ENCODE measurements at places on chromosomes 2 and 18.

GRCh38 chr2:222037211-222037610 lies 261.6 kb downstream of the PAX3 start:
- DNase-seq: no peak

GRCh38 chr2:222526480-222527277 lies 102.3 kb downstream of the SGPP2 start:
- no peak for DNase-seq

DNA sequence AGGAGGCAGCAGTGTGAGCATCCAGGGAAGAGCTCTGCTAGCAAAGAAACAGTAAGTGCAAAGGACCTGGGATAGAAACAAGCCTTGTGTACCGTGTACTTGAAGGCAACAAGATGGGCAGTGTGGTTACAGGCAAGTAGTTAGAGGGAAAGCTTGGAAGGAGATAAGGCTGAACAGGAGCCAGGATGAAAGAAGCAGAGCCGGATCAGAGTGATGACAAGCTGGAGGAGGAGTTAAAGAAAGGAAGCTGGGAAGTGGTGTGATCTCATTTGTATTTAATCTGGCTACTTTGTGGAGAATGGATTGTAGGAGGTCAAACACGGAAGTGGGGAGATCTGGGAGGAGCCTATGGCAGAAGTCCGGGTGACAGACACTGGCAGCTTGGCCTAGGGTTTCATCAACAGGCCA lies 44.7 kb upstream of the VPS54 start:
- DNase-seq: no peak

- no peak for DNase-seq
Measured at GRCh38 chr2:127043367-127044164, 63.4 kb downstream of the BIN1 start.

DNA sequence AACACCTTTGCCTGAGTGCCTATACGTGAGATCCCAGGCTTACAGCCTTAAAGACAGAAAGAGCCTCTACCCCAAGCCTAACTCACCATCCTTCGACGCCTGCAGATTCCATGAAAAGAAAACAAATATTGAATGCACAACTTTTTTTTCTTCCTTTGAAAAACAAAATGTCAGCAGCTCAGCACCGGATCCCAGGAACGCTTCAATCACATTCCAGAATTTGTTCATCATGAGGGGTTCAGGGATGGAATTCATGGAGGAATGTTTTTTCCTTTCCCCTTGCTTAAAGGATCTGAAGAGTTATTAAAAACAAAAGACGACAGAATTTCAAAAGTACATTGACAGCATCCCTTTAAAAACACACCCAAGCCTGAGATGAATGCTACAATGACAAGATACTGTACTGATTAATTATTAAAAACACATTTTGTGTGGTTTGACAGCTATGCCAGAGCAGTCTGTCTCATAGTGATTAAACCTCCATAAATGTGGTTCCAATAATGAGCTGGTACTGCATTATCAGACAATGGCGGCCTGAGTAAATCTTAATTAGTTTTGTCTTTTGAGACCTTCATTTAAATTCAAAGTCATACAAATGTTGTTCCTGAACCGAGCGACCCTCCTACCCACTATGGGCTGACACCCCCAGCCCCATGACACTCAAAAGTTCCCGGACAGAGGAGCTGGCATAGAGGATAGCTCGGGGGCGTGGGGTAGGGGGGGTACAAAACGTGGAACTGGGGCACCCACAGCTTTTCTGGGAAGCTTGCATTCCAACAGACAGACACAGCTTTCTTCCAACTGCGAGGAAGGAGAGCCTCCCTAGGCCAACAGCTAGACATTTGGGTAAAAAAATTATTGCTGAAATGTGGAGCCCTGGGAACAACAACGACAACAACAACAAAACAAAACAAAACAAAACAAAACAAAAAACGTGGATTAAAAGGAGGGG lies 227.5 kb downstream of the TTC32 start:
- no peak for DNase-seq

GRCh38 chr18:59460072-59460420 lies 101.0 kb upstream of the LMAN1 start:
- DNase-seq: no peak

GRCh38 chr2:186977433-186978045 lies 128.6 kb upstream of the ZSWIM2 start:
- DNase-seq: no peak

DNA sequence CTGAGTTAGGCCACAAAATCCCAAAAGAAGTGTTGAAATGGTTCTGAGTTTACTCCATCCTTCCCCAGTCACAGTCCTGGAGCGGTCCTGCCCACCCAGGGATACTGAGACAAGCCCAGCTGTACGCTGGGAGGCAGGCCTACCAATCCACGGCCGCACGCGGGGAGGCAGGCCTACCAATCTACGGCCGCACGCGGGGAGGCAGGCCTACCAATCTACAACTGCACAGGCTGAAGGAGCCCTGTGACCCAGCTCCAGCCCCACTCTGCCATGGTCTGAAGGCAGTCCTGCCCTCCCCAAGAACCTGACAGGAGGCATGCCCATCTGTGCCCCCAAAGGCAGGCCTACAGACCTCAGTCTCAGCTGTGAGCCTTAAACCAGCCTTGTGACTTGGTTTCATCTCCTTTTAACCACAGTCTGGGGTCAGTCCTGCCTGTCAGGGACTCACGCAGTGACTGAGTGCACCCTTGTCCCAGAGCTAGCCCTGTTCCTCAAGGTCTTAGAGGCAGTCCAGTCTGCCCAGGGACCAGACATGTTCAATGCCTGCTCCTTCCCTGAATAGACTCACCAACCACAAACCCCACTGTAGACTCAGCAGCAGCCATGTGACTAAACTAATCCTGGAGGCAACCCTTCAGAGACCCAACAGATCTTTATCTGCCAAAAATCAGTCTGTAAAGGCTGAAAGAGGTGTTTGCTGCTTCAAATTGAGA lies 36.8 kb downstream of the GPC1 start:
- DNase-seq: no peak

DNA sequence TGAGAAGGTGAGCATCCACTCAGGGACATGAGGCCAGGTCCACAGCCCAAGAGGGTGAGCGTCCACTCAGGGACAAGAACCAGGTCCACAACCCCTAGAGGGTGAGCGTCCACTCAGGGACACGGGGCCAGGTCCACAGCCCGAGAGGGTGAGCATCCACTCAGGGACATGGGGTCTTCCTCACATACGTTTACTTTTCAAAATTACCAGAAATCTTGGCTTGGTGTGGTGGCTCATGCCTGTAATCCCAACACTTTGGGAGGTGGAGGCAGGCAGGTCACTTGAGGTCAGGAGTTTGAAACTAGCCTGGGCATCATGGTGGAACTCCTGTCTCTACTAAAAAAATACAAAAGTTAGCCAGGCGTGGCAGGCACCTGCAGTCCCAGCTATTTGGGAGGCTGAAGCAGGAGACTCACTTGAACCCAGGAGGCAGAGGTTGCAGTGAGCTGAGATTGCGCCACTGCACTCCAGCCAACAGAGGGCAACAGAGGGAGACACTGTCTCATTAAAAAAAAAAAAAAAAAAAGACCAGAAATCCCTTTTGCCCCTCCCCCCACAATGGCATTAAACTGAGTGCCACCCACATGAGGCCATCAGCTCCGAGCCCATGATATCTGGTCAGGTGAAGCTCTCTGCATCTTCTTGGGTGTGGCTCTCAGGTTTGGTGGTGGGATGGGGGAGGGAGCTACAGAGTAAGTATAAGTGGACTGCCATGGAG lies 9.0 kb upstream of the MBP start:
- no peak for DNase-seq

GRCh38 chr18:76495006-76495370 lies at the start of gene ZNF516:
TSS of gene ZNF516 (minus strand) at chr18:76495242. CDS start at chr18:76443054, 52,188 bp downstream.
- DNase-seq: no peak

DNA sequence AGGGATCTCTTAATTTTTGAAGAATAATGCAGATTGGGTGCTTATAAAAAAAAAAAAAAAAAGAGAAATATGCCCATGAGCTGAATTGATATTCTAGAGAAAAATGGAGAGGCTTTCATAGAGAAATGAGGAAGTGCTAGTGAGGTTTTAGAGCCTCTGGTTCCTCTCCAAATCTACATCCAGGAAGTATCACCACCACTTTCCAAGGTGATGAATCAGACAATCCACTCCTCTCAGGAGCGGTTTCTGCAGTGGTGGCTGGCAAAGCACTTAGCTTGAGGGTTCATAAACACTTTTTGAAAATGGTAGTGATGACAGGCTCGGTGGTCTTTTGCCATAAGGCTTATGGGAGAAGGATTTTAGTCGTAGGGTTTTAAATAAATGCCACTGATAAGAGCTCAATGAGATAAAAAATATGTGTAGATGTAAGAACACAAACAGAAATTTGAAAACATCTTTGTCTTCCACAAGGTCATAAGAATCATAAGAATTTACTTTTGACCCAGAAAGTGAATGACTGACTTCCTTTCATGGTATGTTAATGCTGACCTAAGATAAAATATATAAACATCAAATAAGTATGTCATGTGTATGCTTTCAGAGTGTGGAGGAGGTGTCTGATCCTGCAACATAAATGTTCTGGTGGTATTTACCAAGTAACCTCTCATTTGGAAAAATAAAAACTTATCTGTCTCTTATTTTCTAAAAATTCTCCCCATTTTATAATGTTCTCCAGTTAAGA lies 42.1 kb upstream of the DSG1 start:
- DNase-seq: no peak

DNA sequence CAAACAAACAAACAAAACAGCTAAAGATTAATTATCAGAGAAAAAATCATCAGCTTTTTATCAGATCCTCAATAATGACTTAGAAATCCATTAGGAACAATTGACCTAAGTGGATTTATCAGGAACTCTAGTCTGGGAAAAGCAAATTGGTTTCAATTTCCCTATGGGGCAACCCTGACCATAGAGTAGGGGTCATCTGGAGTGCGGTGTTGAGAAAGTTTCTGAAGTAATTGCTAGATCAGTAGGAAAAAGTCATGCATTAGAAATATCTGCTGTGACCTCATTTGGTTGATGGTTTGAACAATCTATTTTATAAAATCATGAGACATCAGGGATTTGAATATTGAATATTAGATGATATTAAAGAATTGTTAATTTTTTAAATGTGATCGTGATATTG lies 507.9 kb downstream of the TXNL1 start:
- no peak for DNase-seq

- no peak for DNase-seq
Measured at GRCh38 chr2:219484343-219485200, 14.1 kb upstream of the GMPPA start.

DNA sequence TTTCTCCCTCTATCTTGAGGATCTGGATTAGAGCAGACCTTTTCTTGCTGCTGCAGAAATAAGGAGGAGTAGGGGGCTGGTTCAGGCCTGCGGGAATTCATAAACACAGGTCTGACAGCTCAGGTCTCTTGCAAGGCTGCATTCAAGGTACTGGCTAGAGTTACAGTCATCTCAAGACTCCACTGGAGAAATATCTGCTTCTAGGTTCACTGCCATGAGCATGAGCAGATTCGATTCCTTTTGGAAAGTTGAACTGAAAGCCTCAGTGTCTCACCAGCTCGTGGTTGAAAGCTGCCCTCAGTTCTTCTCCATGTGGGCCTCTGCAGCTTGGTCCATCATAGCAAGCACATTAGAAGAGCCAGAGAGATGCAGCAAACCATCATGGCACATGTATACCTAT lies 124.4 kb upstream of the SETBP1 start:
- DNase-seq: no peak

- no peak for DNase-seq
Measured at GRCh38 chr2:72745679-72746368, 80.0 kb downstream of the EXOC6B start.

DNA sequence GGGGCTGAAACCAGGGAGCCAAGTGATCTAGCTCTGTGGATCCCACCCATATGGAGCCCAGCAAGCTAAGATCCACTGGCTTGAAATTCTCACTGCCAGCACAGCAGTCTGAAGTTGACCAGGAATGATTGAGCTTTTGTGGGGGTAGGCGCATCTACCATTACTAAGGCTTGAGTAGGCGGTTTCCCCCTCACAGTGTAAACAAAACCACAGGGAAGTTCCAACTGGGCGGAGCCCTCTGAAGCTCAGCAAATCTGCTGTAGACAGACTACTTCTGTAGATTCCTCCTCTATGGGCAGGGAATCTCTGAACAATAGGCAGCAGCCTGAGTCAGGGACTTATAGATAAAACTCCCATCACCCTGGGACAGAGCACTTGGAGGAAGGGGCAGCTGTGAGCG lies 96.7 kb downstream of the CCDC148 start:
- DNase-seq: no peak

DNA sequence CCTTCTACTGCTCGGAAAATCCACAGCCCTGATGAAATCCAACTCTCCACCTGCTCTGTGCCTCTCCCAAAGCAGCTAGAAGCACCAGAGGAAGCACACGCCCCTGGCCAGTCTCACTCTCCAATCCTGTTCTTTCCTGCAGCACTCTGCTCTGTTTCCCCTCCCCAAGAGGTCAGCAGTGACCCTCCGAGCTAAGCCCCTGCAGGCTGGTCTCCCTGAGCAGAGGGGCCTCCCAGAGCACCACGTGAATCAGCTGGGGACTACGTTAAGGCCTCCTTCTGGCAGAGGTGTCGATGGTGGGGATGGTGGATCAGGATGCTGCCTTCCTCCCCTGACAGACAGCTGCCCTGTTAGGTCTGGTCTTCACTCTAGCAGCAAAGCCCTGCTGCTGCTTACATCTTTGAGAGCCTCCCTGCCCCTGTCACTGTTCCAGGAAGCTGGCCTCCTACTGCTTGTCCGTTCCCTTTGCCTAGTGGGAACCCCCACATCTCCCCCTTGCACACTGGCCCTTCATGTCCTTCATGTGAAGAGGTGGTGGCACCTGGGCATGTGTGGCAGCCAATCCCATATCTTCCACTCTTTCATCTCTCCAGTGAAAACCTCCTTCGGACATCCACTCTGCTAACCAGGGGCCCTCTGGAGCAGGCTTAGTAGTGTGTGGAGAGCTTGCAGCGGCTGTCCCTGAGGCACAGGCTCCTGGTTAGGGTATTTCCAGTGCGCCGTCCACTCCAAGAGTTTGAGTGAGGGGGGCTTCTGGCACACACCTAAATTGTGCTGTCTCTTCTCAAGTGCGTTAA lies 307.5 kb upstream of the HS6ST1 start:
- no peak for DNase-seq

DNA sequence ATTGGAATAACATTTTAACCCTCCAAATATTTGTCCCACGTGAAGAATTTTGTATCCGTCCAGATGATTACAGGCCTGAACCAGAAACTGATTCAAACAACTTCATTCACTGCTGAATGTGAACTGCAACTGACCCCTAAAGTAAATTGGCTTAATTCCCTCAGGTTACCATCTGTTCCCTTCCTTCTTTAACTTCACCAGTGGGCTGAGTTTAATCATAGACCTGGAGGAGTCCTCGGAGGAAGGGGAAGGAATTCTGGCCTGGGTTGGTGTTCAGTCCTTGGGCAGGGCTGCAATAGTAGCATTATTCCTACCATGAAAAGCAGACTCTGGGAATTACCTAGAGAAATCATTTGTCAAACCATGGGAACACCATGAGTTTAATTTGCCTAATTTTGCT lies 207.4 kb downstream of the TMEM247 start:
- DNase-seq: no peak

DNA sequence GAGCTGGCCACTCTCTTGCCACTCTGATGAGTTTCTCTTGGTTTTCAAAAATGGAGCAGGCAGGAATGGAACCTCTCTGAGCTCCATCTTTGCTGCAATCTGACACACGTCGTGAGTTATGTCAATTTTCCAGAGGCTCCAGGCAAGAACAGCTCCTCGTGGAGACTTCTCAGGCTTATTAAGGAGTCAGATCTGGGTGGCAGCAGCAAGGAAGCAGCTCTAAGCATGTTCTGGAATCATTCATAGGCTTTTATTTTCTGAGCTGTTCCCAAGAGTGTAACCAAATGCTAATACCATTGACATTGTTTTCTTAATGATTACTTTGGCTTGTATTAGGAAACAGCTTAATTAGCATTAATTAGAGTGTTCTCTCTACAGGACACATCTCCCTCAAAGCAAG lies 26.1 kb upstream of the PDIA6 start:
- no peak for DNase-seq

- no peak for DNase-seq
Measured at GRCh38 chr2:157793053-157793612, 83.0 kb downstream of the ACVR1 start.

All from stimulated activated CD8-positive, alpha-beta memory T cell treated with anti-CD3 and anti-CD28 coated beads, Interleukin-7, amount 100 ng/mL, for 48 hours (primary cell).